ENCODE measurements at places on chromosomes 6 and 20.

DNA sequence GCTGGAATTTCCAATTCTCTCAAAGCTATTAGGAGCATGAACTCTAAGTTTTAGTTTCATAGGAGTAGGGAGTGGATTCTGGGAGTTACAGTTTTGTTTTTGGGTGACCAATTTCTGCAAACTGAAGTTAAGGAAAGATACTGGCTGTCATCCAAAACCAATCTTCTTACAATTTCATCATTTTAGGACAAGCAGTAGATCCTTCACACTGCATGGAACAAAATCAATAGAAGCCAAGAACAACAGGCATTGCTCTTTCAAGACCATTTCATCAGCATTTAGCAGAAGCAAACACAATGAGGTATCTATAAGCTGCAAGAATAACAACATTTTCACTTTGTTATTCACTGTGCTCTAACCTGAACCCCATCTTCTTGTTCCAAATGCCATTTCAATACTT is 173.0 kb downstream of the GMDS start:
- DNase-seq: no peak

DNA sequence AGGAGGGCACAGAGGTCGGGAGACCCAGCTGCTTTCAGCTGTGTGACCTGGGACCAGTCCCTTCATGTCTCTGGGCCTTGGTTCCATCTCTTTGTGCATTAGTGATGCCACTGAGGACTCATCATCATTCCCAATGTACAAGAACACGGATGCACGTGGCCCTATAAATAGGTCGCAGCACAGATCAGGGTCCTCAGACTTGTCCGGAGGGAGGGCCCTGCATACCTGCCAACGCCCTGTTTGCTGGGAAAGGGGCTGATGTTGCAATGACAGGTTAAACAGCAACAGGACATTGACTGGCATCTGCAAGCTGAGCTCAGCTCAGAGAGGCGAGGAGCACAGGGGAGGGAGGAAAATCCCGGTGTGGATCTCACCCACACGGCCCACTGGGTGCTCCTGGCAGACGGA is 21.8 kb downstream of the TGM2 start:
- no peak for DNase-seq

GRCh38 chr6:134175532-134176263 is 123.3 kb upstream of the SLC2A12 start:
- peak; percentile 79 for DNase-seq

GRCh38 chr6:67736161-67736560 is 898.9 kb upstream of the ADGRB3 start:
- DNase-seq: no peak

DNA sequence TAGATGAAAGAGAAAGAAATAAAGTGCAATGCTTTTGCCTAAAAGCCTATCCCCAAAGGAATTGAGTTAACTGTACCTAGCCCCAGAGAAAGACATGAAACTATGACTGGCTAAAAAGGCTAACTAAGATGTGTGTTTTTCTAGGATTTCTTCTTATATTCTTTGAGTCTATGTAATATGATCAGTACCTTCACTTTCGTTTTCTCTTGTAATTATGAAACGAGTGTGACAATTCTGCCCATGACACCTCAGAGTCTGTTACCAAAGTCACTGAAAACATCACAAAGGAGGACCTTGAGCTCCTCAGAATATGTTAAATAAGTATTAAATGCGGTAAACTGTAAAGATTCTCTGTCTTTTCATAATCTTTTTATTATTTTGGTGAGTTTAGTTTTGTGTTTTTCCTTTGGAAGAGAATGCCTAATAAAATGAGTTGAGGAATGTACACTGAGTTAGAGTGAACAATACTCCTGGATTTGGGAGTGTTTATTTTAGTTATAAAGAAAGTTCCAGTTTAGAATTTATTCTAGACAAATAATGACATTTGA is 141.3 kb downstream of the FUT9 start:
- no peak for DNase-seq

- no peak for DNase-seq
Observed at GRCh38 chr6:36035225-36035624, 7.6 kb downstream of the MAPK14 start.

DNA sequence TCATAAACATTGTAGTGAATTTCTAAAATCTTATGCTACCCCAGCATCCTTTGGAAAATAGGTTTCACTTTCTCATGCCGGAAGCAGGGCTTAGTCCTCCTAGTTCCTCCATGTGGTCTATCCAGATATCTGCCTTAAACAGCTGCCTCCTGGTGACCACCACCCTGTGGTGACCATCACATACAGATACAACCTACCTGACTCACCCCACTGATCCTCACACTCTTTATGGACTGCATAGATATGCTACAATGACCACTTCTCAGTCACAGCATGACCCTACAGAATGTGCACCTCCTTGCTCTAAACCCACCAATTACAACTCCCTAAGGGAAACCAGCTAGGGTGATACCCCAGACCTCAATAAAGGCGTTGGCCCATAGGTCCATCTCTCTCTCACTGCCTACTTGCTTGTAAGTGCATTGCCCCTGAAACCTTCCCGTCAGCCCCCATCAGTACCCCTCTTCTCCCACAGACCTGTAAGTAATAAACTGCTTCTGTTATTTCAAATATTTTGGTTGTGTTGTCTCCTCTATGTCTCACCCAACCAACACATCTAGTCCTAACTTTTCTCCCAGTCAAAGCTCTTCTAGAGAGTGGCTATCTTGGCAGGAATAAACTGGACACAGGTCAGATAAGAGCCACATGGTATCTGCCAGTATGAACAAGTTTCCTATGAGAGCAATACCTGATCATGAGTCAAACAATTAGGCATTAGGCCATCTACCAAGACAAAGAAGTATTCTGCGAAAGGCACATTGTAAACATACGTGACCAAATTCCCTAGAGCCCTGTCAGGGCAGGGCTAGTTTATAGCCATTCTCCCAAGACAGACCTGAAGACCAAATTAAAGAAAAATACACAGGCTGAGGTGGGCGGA is 39.4 kb upstream of the PLEKHG1 start:
- DNase-seq: no peak

- DNase-seq: no peak
Observed at GRCh38 chr6:141259091-141259490, 873.6 kb upstream of the GJE1 start.

DNA sequence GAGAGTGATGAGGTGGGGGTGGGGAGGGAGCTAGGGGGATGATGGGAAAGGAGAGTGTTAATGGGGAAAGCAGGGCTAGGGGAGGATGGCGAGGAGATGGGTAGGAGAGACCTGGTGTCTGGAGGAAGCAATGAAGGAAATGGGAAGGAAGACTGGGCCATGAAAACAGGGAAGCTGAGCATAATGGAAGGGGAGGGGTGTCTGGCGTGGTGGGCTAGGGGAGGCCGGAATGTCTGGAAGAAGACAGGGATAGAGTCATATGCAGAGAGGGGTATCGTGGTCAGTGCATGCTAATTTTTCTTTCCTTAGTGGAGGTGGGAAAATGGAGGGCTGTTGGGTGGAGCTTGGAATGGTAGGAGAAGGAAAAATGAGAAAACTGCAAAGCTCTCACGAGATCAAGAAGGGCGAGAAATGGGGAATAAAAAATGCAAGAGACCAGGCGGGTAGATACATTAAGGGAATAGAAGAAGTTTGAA is 423 bp downstream of the KLHDC3 start:
- peak; percentile 46 for DNase-seq

All from erythroblast (primary cell).